ENCODE measurements at places on chromosomes 4 and X. TPM values are rescaled to one million over a fixed set of nuclear protein-coding genes. Genes with fewer than 3 reads are reported as not detected.

Gene NDNF
- not detected for total RNA-seq

DNA sequence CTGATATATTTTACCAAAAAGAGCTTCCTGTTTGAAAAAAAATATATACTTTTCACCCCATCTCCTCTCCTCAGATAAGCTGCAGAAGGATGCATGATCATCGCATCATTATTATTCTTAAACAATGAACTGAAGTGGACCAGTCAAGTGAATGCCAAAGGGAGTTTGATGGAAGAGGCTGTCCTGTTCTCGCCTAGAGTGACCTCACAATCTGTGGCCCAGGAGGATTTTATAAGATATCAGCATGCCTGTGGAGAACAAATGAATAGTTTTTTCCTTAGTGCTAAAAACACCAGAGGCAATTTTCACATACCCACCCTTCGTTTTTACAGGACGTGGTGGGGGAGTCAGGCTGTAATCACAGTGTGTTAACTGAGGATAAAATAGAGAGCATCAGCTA is 112.7 kb downstream of the USP46 start:
- DNase-seq = no peak

GRCh38 chr4:10460313-10461047 is 3.3 kb upstream of the ZNF518B start:
- DNase-seq = peak; percentile 65
- no peaks in the 10 kb centered on the region for H3K36me3 ChIP-seq
- H3K27me3 ChIP-seq = peaks cover 32% of the 10 kb centered on the region
- peaks cover 31% of the 10 kb centered on the region for H3K4me1 ChIP-seq

- H3K27ac ChIP-seq = no peak overlapping the region
- H3K36me3 ChIP-seq = no peaks in the 10 kb centered on the region
- H3K4me1 ChIP-seq = no peaks in the 10 kb centered on the region
- H3K27me3 ChIP-seq = no peaks in the 10 kb centered on the region
- no peak overlapping the region for H3K4me3 ChIP-seq
These were observed 576.4 kb upstream of the EPHA5 start for GRCh38 chr4:66246643-66247042.

DNA sequence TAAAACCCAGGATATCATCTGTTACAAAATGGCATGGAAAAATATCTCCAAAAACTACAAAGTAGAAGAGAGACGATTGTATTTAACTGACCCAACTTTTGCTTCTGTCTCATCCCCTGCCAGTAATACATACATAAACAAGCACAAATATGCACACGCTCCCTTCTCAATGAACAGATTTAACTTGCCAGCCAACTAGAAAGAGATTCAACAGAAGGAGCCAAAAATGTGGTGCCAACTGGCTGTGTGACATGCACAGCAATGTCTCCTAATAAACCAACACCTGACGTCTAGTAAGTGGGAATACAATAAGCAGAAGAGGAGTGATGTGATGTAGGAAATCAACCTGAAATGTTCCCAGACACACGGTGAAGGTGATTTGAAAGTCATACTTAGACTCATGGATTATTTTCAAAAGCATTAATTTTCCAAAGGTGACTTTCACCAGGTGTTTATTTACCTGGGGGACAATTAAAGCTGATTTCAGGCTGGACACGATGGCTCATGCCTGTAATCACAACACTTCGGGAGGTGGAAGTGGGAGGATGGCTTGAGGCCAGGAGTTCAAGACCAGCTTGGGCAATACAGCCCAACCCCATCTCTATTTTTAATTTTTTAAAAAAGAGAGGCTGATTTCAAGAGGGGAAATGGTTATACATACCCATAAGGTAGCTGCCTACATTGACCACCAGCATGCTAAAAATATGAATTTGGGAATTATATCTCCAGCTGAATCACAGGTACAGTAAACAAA is 33.7 kb downstream of the SH3RF1 start:
- H3K27ac ChIP-seq = no peak overlapping the region
- no peaks in the 10 kb centered on the region for H3K36me3 ChIP-seq
- H3K27me3 ChIP-seq = peaks cover 13% of the 10 kb centered on the region
- no peak for DNase-seq

Gene MAB21L2
- not detected for total RNA-seq

Gene GUCY1A1
- 0.07 TPM for total RNA-seq

- no peak for DNase-seq
- H3K27ac ChIP-seq = no peak overlapping the region
- H3K36me3 ChIP-seq = no peaks in the 10 kb centered on the region
These were observed 418.4 kb upstream of the FSTL5 start for GRCh38 chr4:162582180-162582579.

Gene PUDP
- 10.7 TPM for total RNA-seq

Measured in activated naive CD4-positive, alpha-beta T cell treated with anti-CD3 and anti-CD28 coated beads for 36 hours (primary cell).